Renal cortical epithelial cell (primary cell): ENCODE measurements at places on chromosomes 7 and 10.

- DNase-seq = no peak
Observed at GRCh38 chr7:5265320-5266190, 17.2 kb upstream of the SLC29A4 start.

GRCh38 chr10:59064759-59065539 lies 111.5 kb upstream of the PHYHIPL start:
- DNase-seq = no peak

DNA sequence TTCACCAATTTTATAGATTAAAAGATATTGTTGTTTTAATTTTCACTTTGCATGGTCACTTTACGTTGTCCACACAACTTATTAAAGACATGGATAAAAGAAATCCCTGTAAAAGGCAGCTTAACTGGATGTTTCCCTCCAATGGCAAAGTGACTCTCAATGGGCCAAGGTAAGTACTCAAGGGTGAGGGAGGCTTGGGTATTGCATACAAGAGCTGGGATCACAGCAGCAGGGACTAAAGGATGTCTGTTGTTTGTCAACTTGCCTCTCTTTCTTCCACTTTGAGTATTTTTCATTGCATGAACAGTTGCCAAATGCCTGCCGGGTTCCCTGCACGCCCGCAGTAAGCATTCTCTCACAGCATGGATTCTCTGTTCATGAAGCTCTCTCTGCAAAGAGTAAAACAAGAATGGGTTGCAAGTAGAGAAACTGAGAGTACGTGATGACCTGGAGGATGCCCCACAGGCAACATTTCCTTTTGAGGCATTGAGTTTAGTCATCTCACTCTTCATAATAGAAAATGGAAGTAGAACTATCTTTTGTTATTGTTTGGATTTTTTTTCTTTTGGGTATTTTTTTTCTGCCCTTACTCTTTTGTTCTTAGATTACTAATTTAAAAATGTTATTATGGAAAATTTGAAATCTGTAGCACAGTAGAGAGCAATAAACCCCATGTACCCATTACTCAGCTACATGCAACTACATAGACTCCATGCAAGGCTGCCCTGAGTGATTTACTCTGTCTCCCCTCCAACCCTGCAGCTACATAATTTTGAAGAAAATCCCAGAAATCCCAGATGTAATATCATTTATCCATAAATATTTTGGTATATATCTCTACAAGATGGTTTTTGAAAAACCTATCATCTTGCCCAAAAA lies 26.3 kb downstream of the GPR141 start:
- no peak for DNase-seq

GRCh38 chr7:115516341-115516740 lies 514.2 kb downstream of the TFEC start:
- DNase-seq = peak; percentile 33

GRCh38 chr7:3089493-3089892 lies 45.8 kb upstream of the CARD11 start:
- peak; percentile 24 for DNase-seq

DNA sequence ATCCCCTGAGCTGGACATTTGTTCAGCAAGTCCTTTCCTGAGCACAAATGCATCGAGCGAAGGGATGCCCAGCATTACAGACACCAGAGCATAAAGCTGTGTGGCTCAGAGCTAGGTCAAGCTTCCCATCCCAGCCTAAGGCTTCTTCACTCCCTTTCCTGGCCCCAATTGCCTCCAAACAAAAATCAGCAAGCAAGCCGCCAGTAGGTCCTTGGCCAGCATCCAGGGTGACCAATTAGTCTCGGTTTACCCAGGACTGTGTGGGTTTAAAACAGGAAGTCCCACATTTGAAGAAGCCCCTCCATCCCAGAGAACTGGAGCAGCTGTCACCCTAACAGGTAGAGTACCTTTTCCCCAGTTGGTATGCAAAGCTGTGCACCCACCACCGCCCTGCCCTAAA lies 51.2 kb downstream of the PRKAG2 start:
- DNase-seq = no peak

DNA sequence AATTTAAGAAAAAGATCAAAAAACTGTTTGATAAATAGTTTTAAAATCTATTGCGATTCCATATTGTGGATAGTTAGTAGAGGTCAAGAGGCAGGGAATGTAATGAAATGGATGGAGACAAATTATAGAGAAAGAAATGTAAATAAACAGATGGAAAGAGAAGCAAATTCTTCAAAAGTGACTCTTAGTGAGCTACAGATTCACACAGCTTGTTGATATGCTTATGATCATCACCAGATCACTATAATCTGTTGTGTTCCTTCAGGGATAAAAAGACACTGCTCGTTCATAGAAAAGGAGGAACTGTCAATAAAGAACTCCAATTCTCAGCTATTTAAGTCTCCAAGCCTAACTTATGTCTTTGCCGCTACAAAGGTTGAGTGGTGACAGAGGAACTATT lies 251.4 kb upstream of the SEMA3C start:
- no peak for DNase-seq

DNA sequence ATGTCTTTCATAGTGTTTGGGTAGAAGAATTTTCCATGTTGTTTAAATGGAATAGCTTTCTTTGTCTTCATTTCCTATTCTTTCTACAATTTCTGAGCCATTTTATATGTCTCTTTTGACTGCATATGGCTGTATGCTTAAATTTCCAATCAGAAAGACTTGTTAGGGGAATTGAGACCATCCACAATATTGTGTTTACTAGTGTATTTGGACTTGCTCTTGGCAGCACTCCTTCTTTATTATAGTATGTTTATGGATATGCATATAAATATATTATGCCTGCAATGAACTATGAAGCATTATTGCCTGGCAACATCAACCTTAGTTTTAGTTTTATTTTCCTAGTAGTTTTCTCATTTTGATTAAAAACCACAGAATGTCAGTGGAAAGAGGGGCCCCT lies 92.7 kb downstream of the NRG3 start:
- no peak for DNase-seq

DNA sequence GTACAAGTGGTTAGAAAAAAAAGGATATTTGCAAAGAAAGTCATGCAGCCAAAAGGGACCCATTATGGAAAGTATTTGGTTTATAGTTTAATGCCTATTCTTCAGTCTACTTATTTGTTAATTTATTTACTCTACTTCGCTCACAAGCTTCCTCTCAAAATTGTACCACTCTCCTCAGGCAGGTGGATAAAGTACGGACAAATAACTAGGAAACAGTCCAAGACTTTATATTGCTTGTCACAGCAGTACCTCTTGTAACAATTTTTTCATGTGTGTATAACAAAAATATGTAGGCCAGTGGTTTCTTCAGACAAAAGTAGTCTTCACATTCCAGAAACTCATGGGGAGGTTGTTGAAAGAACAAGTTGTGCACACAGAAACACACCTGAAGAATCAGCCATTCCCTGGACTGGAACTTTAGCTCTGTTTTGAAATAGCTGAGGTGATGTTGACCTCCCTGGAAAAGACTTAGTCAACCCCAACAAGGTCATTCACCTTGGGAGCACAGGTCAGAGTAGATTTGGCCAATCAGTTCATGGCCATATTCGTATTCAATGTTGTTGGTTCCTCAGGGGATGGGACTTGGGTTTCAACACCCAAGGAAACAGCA lies 73.4 kb downstream of the TES start:
- no peak for DNase-seq

DNA sequence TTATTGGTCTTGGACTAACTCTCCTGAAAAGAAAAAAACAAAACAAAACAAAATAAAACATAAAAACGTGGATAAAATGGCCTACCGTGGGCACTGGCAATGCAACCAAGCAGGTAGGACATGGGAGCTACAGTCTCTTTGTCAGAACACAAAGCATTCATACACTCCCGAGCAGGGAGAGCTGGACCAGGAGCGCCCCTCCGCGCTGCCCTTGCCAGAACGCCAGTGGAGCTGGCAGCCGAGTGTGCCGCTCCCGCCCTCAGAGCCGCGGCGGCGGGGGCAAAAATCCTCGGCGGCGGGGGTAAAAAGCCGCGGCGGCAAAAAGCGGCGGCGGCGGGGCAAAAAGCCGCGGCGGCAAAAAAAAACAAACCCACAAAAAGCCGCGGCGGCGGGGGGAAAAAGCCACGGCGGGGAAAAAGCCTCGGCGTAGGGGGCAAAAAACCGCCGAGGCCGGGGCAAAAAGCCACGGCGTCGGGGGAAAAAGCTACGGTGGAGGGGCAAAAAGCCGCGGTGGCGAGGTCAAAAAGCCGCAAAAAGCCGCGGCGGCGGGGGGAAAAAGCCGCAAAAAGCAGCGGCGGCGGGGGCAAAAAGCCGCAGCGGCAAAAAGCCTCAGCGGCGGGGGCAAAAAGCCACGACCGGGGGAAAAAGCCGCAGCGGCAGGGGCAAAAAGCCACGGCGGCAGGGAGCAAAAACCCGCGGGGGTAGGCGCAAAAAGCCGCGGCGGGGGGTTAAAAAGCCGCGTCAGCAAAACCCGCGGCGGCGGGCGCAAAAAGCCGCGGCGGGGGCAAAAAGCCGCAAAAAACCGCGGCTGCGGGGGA lies 418.1 kb downstream of the ZNF716 start:
- peak; percentile 0 for DNase-seq

DNA sequence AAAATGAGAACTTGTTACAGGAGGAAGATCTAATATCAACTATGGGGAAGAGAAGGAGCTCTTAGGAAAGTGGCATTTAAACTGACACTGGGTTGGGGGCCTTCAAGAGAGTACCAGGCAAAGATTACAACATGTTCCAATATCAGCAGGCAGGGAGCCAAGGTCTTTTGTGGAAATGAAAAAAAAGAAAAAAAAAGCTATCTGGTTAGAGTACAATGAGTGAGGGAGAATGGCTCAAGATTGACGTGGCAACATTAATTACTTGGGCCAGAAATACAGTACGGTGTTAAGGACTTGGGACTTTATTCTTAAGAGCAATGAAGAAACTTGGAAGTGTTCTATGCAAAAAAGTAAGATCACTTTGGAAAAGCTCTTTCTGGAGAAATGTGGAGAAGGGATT lies 132.3 kb upstream of the CDK1 start:
- no peak for DNase-seq

- DNase-seq = peak; percentile 28
Observed at GRCh38 chr10:3526727-3527501, 258.1 kb downstream of the KLF6 start.

DNA sequence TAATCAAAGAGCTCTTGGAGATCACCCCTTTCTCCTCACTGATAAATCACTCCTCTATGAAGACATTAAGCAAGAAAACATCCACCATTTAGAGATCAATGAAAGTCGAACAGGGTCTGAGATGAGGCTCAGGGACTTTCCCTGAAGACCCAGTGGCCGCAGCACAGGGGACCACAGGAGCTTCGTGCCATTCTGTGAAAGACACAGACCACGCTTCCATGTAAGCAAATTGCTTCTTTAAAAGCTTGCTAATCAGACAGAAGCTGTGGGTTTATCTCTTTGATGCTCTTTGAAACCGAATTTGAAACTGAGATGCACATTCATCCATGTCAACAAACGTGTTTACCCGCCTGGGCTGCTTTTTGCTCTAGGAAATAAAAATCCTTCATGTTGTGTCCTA lies 231.9 kb upstream of the PPP2R2D start:
- no peak for DNase-seq

DNA sequence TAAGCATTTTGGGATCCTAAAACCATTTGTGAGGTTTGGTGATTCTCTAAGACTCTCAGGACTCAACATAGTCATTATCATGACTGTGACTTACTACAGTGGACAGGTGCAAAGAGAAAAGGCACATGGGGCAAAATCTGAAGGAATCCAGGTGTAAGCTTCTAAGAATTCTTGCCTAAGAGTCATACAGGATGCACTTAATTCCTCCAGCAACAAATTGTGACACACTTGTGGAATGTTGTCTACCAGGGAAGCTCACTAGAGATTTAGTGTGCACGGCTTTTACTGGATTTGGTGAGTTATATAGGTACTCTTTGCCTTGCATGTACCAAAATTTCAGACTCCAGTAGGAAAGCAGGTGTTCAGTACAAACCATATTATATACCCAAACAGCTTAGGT lies 47.9 kb downstream of the WAC start:
- peak; percentile 38 for DNase-seq

DNA sequence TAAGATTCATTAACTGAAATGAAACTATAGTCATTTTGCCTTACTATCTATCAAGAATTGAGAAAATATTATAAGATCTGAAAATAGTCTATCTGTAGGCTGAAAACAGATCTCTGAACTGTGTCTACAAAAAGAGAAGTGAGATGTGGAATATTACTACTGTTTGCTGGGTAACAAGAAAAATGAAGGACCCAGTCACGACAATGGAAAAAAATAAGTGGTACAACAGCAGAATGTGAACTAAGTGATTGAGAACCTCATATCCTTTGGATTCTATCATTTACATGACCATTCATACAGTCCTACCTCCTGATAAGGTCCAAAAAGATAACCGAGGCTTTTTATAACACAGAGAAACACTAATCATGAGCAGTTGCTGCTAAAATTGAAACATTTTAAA lies 94.3 kb downstream of the UBE2H start:
- DNase-seq = no peak

DNA sequence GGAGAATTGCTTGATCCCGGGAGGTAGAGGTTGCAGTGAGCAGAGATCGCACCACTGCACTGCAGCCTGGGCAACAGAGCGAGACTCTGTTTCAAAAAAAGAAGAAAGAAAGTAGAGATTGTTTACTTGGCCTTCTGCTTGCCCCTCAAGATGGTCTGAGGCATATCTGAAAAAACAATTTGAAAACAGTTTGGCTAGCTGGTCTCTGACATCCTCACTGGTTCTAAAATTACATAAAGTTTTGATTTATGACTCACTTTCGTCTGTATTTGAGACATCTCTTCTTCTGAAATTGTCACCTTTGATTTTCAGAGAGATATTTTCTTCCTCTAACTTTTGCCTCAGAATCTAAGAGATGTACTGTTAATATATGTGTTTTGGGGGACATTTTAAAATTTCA lies 49.6 kb upstream of the HELLS start:
- no peak for DNase-seq

- peak; percentile 98 for DNase-seq
Observed at GRCh38 chr7:106216517-106216922, 68.3 kb downstream of the NAMPT start.

DNA sequence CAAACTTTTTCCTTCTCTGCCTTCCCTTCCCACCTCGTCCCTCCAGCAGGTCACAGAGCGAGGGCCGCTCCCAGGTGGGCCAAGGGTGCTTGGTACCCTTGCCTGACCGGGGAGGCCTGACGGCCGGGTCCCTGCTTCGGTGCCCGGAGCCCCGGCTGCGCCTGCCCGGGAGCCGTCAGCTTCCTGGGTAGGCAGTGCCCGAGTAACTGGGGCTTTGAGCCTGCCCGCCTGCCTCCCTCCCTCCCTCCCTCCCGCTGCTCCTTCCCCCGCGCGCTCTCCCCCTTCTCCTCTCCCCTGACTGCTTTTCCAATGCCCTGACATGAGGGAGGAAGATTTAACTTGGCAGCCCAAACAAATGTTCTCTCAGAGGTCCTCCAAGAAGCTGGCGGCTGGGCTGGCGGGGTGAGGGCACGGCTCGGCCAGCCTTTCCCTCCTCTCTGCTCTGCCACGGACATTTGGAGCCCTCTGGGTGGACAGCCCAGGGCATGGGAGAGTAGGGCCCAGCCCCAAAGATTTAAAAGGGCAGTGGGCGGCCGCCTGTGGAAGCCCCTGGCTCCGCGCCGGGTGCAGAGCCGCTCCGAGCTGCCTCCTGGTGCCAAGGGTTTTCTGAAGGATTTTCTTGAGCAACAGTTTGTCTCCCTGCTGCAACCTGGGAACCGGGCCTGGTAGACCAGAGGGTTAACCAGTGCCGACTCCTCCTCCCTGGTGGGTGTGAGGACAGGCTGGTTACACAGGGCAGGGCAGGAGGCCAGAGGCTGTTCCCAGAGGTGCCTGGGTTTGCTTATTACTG lies 2.0 kb downstream of the ZMIZ1 start:
- peak; percentile 89 for DNase-seq

GRCh38 chr7:3138997-3139396 lies 95.3 kb upstream of the CARD11 start:
- DNase-seq = no peak

- DNase-seq = no peak
Observed at GRCh38 chr7:28200598-28200997, 20.0 kb upstream of the JAZF1 start.

- peak; percentile 70 for DNase-seq
Observed at GRCh38 chr7:117830422-117830954, 42.8 kb downstream of the CTTNBP2 start.
